AG09309 (cell line): ENCODE measurements at places on chromosomes 2 and 18.
A peak's percentile ranks its signal among the peaks of the same experiment; 100 is the strongest.

DNA sequence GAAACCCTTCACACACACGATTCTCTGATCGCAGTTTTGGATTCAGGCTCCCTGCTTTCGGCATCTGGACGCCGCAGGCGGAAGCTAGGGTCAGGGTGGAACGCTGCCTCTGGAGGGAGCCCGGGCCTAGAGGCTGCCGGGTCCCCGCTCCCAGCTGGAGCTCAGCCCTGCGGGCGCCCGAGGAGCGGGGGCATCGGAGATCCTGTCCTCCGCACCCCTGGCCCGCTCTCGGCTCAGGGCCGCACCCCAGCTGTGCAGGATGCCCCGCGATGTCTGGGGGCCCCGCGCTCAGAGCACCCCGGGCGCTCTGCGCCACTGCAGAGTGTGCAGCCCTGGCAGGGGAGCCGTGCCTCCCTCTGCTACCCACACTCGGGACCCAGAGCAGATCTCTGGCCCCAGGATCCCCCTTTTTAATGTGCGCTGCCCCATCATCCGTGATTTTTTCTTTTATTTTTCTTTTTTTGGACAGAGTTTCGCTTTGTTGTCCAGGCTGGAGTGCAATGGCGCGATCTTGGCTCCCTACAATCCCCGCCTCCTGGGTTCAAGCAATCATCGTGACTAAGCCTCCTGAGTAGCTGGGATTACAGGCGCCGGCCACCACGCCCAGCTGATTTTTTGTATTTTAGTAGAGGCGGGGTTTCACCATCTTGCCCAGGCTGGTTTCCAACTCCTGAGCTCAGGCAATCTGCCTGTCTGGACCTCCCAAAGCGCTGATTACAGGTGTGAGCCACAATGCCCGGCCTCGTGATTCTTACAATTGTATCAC, 54.8 kb upstream of the TUBA3E start:
- DNase-seq = no peak

- DNase-seq = no peak
These were observed 10.7 kb upstream of the FAHD2A start for GRCh38 chr2:95391641-95392310.

DNA sequence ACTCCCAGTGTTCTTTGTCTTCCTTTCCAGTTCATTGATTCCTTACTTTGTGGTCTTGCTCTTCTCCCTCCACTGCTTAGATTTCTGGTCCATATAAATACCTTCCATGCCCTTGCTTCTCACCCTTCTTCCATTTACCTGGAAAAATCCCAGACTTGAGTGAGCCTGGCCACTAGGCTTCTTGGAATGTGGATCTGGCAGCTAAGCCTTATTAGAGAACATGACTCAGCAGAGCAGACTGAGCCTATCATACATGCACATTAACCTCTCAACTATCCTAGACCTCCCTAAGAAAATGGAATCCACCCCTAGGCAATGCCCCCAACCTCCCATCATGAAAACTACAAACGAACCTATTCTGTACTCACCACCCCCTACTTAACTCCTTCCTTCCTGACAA, 127.7 kb downstream of the RHBDD1 start:
- peak; percentile 43 for DNase-seq

GRCh38 chr2:38315707-38316333, 61.3 kb downstream of the ATL2 start:
- DNase-seq = no peak

- DNase-seq = no peak
These were observed 27.6 kb downstream of the FEZ2 start for GRCh38 chr2:36570416-36570815.

- no peak for DNase-seq
These were observed 30.2 kb upstream of the TRIM43B start for GRCh38 chr2:95514718-95515117.

DNA sequence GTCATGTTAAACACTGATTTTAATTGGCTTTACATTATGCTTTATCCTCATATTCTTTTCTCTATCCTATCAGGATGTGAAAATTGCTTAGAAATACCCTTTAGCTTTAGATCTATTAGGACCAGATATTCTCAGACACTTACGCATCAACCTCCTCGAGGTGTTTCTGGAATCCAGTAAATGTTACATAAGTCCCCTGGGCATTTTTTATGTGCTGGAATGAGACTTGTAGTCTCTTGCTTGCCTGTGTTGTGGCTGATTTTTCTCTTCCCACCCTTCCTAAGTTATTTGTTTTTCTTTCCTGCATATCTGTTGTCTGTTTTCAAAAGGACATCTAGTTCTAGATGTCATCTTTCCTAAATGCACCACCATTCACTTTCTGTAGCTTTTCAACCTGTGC, 197.1 kb downstream of the CCDC85A start:
- no peak for DNase-seq

DNA sequence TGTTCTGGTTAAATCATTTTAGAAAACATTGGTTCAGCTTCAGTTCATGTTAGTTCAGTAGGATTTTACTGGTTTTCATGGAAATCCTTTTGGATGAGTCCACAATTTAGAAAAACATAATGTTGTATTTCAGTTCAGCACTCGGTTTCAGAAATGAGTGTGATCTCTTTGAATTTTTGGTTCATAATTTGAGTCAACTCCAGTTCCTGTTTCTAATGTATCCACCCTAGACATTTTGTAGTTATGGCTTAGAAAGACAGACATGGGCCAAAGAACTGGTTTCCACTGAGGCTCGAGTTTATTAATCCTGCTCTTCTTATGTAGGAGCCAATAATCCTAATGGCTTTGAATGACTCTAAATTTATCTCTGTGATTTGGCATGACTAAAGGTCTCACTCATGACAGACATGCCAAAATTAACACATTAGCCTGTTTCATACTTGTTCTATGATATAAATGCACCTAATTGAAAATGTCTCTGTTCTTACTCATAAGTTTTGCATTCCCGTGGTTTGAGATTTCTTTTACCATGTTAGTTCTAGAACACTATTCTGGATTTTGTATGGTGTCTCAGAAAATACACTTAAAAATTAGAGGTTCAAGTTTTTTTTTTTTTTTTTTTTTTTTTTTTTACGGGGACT, 82.3 kb upstream of the SPRED2 start:
- no peak for DNase-seq

DNA sequence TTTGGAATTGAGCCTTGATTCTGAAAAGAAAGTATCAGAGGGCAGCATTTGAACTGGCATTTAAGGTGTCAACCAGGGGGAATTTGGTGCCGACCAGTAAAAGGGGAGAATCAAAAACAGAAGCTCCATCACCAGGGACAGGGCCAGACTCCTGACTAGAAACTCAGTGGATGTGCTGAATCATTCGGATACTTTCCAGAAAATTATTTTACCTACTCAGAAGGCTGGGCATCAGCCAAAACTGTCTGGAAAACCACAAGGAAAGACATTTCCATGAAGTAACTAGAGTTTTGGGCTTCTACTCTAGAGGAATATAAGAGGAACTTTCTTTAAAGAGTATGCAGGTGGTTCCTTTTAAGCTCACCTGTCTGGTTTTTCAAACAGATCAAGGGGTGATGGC, 756.6 kb downstream of the RNF144A start:
- peak; percentile 27 for DNase-seq

DNA sequence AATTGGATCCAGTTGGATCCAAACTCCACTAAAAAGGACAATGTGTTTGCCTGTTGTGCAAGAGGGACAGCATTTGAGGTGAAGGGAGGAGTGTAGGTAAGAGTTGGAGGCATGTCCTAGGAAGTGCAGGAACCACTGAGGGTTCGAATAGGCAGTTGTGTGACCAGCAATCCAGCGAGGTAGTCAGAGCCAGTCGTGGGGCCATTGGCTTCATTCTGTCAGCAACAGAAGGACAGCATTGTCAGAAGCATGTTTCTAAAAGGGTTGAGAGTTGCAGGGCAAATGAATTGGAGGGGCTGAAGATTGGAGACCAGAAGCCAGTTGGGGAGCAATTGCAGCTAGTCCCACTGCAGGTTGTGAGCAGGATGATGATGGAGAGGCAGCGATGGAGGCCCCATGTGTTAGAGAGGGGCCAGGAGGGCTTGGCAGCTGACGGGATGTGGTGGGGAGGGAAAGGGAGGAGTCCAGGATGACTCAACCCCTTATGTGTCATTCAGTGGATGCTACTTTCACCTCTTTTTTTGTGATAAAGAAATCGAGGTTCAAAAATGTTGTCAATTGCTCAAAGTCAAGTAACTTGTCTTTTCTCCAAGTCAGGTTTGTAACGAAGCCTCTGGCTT, 96.7 kb upstream of the SIX3 start:
- DNase-seq = no peak

DNA sequence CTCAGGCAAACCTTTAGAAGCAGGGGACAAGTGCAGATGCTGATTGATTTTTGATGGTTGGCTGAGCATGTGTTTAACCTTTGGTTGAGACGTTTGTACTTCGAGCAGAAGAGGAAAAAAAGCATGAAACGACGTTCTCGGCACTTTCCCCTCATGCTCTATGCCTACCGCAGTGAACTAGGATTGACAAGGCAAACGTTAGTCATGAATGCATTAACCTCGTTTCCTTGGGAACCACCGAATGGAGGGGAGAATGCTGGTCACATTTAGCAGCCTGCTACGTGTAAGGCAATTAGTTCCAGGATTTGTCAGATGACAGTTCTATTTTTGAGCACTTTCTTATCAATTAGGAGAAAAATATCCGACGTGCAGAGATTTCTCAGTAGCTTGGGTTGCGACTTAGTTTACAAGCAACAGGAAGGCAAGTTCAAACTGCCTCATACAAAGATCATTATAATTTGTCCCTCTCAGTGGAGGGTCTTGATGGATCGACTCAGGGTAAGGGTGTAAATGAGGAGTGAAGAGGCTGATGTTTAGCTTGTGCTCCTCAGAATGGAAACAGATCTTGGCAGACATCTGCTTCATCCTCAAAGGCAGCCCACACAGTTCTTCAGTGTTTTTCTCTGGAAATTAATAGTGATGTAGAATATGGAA, 47.4 kb upstream of the GPR45 start:
- DNase-seq = no peak

DNA sequence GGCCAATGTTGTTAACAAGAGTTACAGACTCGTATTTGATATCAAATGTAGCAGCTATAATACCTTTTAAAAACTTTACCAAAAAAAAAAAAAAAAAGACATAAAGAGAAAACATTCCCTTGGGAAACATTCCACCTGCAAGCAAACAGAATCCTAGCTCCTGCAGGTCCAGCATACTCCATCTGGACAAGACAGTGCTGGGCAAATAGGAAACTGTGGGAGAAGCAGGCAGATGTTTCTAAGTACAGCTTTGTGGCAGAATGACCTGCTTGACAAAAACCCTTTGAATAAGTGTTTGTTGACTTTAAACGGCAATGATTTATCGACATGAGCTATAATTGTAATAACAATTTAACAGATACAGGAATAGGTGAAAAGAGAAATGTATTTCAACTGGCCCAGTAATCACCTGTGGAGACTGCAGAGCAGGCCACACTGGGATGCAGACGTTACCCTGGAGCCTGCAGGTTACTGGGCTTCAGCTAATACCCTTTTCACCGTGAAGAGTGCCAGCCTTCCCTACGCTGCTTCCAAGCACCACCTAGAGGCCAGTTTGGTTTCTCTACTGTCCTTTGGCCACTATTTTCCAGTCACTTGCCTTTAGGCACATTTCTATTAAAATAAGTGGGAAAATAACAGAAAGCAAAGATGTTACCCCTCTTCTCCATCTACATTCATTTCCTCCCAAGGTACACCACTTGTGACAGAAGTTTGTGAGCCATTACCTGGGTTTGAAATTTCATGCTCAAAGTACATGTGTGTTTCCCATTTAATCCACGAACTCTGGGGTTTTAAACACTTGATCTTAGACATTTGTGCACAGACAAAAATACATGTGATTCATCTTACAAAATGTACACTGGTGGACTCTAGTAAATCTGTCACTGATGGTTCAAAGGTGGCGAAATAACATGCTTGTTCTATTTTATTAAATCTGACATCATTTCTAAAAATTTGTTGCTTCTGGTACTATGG, 96.9 kb upstream of the ZNF397 start:
- peak; percentile 17 for DNase-seq

DNA sequence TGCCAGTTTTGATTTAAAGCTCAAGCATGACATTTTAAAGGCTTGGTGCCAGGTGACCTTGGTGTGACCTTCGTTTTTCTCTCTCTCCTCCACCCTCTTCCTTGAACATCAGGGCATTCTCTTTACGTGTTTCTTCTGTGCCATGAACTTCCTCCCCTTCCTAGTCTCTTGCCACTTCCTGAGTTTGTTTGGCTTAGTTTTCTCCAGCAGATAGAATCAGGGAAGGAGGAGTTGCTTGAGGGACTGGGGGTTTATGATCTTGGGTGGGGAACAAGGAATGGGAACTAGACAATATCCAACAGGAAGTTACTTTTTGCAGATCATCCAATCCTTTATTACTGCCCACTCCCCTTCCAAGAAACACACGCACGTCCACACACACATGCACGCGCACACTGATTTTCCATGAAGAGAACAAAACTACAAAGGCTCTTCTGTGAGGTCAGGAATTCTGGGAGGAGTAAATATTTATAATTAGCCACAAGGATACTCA, 210.6 kb upstream of the EPAS1 start:
- DNase-seq = no peak

DNA sequence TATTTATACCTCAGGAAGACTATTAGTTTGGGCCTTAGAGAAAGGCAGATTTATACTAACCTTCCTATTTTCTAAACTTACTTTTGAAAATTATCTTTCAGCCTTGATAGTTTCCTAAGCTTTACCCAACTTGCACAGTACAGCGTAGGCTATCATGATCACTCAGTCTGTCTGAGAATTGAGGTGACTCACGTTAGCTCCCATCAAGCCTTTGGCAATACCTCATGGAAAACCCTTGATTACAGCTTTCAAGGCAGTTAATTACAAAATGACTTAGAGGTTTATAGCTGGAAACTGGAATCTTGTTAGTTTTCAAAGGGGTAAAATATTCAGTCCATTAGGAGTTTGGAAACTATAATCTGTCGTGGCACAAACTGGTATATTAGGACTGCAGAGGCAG, 26.4 kb upstream of the ARMC9 start:
- DNase-seq = peak; percentile 61

DNA sequence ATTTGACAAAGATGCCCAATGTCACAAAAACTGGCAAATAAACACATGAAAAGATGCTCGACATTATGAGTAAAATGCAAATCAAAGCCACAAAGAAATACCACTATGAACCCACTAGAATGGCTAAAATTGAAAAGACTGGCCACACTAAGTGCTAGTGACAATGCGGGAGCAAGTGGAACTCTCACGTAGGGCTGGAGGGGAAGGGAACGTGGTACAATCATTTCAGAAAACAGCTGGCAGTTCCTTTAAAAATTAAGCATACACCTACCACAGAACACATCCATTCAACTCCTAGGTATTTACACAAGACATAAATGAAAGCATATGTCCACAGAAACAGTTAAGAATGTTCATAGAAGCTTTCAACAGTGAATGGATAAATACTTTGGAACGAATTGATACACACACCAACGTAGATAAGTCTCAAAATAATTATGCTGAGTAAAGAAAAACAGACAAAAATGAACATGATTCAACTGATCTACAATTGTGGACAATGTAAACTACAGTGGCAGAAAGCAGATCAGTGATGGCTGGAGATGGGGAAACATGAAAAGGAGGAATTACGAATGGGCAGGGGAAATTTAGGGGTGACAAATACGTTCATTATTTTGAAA, 71.7 kb downstream of the MYOM1 start:
- no peak for DNase-seq
